SHP77 treated with DMSO at 0.1 percent for 48 hours (cell line): ENCODE measurements at places on chromosomes 13 and 19.
A peak's percentile ranks its signal among the peaks of the same experiment; 100 is the strongest.

- no peak for DNase-seq
Measured at GRCh38 chr13:43132257-43132656, 108.9 kb downstream of the DNAJC15 start.

DNA sequence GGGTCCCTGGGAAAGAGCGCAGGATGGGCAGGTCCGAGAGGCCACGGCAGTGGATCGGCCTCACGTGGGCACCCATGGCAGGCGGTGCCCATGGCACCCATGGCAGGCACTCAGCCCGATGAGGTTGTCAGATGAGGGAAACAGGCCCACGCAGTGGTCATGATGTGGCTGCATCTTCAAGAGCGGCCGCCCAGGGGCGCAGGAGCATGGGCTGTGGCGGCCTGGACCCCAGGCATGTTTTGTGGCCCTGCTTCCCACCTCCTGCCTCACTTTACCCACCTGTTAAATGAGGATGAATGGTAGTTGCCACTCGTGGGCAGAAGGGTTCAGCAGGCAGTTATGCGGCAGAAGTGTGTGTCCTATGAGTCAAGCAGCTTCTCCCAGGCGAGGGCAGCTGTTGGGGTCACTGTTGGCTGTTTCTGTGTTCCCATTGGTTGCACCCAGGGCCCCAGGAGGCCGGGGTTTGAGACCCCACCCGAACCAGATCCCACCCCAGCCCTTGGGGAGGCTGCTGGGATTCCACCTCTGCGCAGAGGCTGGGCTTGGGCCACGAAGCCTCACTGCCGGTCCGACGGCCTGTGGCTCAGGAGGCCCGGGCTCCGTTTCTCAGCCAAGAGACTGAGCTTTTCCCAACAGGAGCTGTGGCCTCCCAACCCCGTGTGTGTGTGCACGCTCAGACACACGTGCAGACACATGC, 30.0 kb downstream of the CSNK1G2 start:
- no peak for DNase-seq

GRCh38 chr13:57552437-57552836, 79.1 kb upstream of the PCDH17 start:
- DNase-seq, result no peak

DNA sequence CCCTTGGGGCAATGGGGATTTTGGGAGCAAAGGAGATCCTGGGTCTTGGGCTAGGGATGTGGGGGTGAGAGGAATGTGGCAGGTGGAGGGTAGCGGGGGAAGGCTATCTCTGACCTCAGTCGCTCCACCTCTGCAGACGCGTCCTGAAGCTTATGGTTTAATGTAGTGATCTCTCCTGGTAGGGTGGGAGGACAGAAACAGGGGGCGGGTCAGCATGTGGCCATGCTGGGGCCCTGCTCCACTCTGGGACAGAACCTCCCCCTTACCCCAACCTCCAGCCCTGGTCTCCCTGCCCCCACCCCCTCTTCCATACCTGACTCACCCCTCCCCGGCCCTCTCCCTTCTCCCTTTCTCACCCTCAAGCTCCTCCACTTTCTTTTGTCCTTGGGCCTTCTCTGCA, 1.4 kb downstream of the BST2 start:
- no peak for DNase-seq

GRCh38 chr19:29054886-29055675, 157.9 kb downstream of the UQCRFS1 start:
- no peak for DNase-seq

- no peak for DNase-seq
Measured at GRCh38 chr19:46766569-46767317, 20.5 kb upstream of the STRN4 start.

DNA sequence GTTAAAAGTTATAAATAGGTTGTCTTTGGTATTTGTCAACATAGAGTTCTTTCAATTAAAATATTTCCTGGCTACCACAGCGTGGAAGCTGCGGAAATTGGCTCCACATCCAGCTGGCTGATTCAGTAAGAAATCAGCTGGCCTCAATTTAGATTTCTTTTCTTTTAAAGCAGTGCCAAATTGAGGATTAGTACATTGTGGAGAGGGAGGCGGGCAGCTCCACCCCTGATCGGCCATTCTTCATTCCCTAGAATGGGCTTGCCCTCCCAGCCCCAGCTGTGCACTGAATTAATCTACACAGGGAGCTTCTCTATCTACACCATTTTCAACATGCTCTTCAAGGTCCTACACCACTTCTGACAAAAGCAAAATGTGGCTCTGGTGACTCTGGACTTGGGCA, 624.8 kb downstream of the DACH1 start:
- DNase-seq, result peak; percentile 68

- no peak for DNase-seq
Measured at GRCh38 chr13:51324714-51325420, 14.6 kb upstream of the SERPINE3 start.

- DNase-seq, result no peak
Measured at GRCh38 chr19:18521692-18522123, at the start of gene ELL. ELL (minus strand) TSS chr19:18522070; CDS start chr19:18522055, 15 bp downstream.

DNA sequence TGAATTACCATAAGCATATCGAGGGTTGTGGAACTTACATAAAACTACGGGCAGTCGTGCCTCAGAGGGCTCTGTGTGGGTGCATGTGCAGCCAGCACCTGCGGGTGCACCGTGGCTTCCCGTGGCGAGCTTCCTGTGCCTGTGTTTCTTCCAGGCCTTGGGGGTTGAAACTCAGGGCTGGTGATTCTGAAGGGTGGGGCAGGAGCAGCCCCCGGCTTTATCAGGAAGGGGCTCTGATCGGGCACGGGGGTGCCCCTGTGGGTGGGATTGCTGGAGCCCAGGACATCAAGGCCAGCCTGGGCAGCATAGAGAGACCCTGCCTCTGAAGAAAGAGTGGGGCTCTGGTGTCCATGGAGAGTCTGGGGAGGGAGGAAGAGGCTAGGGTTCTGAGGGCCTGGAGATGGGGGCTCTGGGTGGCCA, 11.1 kb downstream of the ATP4B start:
- no peak for DNase-seq

DNA sequence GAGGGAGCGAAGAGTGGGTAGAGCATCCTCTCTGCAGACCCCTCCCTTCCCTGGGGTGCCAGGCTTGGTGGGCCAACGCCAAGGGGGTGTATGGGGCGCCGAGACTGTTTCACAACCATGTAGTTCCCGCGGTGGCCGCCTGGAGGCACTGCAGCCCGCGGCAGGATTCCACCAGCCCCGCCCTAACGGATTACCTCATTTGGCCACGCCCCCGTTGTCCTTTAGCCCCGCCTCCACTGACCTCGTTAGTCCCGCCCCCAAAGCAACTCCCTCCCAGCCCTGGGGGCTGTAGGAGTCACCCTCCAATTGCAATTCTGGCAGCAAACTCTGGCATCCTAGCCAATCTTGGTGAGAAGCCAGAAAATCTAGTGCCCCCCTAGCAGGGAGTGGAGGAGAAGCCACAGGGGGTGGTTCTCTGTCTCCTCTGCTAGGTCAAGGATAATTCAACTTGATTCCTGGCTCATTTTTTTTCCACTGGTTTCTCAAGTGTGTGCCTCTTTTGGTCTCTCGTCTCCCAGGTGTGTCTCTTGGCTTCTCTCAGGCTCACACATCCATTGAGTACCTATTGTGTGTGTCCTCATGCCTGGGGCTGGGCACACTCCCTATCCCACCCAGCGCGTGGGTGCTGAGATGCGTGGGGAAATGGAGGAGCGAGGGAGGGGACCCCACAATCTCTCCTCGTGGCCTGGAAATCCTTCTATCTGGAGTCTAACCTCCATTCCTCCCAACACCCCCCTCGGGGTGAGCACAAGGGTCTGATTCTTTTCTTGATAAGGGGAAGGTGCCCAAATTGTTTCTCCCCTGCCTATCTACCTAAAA, 2.0 kb downstream of the OLFM2 start:
- peak; percentile 9 for DNase-seq

DNA sequence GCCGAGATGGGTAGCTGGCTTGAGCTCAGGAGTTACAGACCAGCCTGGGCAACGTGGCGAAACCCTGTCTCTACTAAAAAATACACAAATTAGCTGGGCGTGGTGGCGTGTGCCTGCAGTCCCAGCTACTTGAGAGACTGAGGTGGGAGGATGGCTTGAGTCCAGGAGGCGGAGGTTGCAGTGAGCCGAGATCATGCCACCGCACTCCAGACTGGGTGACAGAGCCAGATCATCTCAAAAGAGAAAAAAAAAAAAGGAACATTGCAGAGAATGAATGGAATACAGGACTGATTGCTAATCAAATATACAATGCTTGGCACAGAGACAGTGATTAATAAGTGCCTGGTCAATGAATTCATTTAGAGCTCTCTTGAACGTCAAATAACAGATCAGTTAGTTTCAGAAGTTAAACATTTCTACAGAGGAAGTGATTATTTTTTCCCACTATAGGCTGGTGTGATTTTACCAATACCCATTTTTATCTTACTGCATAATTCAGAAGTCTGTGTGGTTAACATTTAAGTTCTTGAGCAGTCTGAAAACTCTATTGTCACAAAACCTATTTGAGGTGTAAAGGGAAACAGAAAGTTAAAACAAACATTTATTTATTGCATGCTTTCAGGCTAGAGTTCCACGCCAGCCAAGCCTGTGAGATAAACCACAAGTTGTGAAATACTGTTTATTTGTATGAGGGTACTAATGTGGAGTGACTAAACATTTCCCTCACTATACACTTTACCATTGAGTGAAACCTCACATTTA, 7.7 kb upstream of the TBC1D4 start:
- DNase-seq, result no peak

DNA sequence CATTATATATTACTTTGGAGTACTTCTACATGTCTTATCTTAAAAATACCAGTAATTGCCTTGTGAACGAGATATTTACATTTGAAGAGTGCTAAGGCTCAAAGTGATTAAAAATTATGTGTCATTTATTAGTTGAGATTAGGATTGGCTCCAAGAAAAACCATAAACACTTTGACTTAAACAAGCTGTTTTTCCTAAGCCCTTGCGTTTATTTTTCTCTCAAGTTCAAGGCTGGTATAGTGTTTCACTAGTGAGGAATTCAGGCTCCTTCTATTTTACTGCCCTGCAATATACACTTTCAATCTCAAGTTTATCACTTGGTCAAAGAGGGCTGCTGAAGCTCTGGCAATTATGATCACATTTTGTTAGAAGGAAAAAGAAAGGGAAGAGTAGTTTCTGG, 49.9 kb downstream of the UFM1 start:
- no peak for DNase-seq

- no peak for DNase-seq
Measured at GRCh38 chr19:4754248-4754647, 30.6 kb upstream of the DPP9 start.

- peak; percentile 86 for DNase-seq
Measured at GRCh38 chr13:27379694-27380641, 44.5 kb upstream of the GTF3A start.

GRCh38 chr19:10226021-10226375, 5.1 kb downstream of the S1PR2 start:
- no peak for DNase-seq

DNA sequence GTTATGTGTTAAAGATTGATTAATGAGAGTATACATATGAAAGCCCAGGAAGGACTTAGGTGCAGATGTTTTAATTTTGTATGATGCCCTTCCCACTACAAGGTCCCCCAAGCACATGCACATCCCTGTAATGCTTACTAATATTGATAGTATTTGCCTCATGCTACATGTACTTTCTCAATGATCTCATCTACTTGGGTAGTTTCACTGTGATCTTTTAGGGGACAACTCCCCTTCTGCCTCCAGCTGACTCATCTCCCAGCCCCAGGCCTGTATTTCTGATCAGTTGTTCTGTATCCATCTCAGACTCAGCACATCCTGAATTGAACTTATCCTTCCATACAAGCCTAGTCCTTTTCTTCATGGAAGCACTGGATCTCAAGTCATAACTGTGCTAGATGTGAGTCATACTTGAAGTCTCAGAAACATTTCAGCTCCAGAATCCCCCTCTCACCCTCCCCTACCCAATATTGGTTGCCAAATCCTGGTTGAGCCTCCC, 49.4 kb upstream of the INTS6 start:
- DNase-seq, result no peak

DNA sequence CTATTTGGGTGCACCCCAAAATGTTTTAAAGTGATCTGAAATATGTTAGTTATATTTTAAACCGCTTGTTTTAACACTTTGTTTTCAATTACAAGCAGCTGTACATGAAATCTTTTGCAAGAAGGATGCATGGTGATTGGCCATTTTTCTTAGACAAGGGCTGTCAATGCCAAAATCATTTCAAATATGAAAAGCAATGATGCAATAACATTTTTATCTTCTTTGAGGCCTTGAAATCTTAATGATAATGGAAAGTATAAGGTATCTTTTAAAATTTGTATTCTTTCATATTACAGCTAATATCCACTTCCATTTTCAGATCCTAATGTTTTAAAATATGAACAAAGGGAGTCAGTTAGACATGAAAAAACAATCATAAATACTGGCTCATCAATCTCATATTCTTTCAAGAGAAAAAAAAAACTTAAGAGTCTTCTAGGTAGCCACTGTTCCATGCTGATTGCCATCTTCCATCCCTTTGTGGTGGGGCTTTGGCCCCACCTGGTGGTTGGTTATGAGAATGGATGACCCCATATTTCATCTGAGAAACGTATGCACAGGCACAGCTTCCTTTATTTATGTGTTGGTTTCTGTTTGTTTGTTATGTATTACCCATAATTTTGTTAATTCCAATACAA, 330.3 kb upstream of the MIR17HG start:
- peak; percentile 77 for DNase-seq

DNA sequence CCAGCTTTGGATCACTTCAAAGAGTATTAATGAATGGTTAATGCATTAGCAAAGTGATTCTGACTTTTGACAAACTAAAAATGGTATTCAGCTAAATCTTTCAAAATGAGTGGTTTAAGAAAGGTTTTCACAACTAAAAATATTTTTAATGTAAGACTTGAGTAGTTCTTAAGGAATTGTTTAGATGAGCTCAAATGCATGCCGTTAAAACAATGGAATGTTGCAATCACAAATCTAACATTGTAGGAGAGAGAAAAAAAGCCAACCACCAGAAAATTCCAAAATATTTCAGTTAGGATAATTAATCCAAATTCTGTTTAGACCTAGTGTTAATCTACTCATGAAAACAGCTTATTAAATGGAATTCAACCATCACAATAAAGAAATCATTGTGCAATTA, 1044.8 kb upstream of the SLC10A2 start:
- DNase-seq, result no peak

DNA sequence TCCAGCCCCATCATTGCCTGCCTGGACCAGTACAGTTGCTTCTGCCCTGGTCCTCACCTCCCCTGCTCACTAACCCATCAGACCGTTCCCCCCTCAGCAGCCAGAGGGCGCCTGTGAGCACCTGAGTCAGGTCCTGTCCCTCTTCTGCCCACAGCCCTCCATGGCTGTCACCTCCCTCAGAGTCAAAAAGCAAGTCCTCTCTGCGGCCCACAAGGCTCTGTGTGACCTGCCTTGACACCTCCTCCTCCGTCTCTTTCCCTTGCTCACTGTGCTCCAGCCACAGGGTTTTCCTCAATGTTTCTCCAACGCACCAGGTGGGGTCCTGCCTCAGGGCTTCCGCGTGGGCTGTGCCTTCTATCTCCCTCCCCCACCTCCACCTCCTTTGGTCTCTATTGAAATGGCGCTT, 29.4 kb upstream of the PTPRS start:
- no peak for DNase-seq

GRCh38 chr13:103883164-103883563, 816.9 kb upstream of the SLC10A2 start:
- peak; percentile 99 for DNase-seq
